Fibroblast of skin of back (primary cell): ENCODE measurements at places on chromosomes 5 and 9.

DNA sequence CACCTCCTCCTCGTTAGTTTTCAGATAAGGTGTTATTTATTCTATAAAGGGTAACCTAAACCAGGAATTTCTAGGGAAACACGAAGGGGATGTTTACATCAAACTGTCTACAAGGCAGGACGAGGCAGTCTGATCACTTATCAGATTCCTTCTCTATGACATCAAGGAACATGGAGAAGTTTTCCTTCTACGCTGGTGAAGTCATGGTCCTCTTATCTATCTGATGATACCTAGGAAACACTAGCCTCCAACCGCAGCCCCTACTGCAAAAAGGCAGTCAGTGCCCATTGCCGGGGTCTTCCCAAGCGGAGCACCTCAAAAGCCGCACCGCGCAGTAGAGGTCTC lies 1.5 kb downstream of the MPDZ start:
- DNase-seq: peak; percentile 21

GRCh38 chr5:41721516-41721915 lies 148.7 kb downstream of the OXCT1 start:
- DNase-seq: no peak

- DNase-seq: peak; percentile 91
Observed at GRCh38 chr5:32223972-32224609, 50.0 kb upstream of the GOLPH3 start.

DNA sequence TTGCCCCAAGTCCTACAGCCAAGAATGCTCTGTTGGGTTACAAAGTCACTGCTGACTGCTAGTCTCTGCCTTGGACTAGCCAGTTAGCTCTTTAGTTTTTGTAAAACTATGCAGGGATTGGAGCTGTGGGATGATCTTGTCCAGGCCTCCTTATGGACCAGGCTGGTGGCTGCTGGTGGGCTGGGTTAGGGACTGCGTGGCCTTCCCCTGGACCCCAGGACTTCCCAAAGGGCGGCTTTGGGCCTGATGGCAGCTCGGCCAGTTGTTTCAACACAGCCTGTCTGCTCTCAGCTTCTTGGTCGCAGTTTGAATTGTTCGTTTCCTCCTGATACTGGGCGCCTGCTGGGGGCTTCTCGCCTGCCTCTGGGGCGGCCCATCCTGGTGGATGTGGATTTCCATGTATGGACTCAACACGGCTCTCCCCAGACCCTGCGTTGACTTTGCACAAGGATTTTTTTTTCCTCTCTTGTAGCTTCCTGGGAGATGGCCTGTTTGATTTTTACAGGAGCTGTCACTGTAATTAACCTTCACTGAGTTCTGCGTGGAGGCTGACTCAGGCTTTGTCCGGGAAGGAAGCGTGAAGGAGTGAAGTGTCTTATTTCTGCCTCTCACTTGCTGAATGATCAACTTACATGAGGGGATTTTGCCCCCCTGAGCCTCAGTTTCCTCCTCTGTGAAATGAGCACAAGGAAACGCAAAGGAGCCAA lies 91.9 kb upstream of the NEURL1B start:
- DNase-seq: no peak

DNA sequence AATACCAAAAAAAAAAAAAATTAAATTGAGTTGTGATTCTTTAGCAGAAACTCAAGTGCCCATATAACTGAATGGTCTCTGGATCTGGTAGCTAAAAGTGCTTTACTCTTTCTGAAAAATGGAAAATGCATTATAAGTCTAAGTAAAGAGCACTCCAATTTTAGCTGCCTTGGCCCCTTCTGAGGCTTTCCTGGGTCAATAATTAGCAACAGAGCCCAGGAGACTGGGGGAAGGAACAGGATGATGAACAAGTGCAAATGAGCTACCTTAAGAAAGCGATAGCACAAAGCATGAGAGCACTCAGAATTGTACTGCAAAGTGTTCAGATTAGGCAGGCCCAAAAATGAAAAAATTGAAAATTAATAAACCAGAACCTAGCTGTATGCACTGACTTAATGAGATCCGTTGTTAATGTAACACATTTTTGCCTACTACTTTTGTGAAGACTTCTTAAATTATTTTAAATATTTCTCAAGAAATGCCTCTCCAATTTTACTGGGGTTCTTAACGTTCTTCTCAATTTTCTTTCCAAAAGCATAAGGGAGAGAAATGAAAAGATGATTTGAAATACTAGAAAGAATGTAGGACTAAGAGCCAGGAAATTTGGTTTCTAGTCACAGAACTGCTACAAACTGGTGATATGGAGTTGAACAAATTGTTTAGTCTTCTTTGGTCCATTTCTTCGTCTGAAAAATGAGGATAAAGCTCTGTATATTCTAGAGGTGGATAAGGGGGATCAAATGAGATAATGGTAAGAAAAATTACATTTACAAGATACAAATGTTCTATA lies 566.1 kb downstream of the PDE4D start:
- DNase-seq: no peak

- no peak for DNase-seq
Observed at GRCh38 chr9:137172901-137173795, 1.3 kb upstream of the TMEM210 start.

- DNase-seq: no peak
Observed at GRCh38 chr9:82466616-82467260, 478.2 kb downstream of the SPATA31D1 start.
